ENCODE measurements at places on chromosomes 16 and 17.

GRCh38 chr17:57691939-57692338 lies 53.2 kb downstream of the CCDC182 start:
- H3K36me3 ChIP-seq: no peaks in the 10 kb centered on the region
- no peak overlapping the region for H3K27ac ChIP-seq
- no peak for DNase-seq
- H3K4me1 ChIP-seq: no peaks in the 10 kb centered on the region

DNA sequence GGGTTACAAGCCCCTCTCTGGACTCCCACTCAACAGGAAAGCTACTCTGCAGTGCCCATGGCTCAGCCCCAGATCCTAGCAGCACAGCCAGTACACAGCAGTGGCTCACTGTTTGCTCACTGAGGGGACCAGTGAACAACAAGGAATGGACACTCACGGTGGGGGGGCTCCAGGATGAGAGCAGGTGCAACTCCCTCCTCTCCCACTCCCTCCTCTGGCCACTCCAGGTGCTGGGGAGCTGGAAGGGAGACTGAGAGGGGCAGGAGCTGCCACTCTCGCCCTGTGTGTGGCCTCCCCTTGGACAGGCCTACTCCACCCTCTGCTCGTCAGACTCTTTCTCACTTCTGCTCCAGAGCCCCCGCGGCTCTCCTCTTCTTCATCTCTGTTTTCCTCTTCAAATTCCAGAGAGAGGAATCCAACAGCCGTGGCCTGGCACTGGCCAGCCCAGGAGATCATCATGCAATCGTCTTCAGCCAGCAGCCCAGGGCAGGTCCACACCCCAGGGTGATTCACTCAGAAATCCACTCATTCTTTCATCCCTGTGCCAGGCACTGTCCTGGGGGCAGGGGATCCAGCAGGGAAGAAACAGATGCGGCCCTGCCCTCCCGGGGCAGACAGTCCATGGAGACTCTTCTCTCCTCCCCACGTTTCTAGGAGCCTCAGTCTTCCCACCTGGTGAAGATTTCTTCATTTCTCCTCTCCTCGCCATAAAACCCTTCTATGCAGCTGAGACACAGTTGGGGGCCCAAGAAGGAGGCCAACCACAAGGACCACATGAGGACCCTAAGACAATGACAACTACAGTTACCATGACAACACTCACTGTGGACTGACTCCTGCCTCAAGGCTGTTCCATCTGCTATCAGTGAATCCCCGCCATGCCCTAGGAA lies 30.7 kb downstream of the CFAP20 start:
- no peaks in the 10 kb centered on the region for H3K4me1 ChIP-seq
- no peak for DNase-seq
- H3K27me3 ChIP-seq: no peaks in the 10 kb centered on the region
- no peak overlapping the region for H3K4me3 ChIP-seq
- no peaks in the 10 kb centered on the region for H3K36me3 ChIP-seq

- no peak overlapping the region for H3K4me3 ChIP-seq
- H3K27me3 ChIP-seq: no peaks in the 10 kb centered on the region
- no peaks in the 10 kb centered on the region for H3K36me3 ChIP-seq
- H3K4me1 ChIP-seq: peaks cover 3% of the 10 kb centered on the region
Observed at GRCh38 chr17:10713318-10713717, 15.9 kb downstream of the ADPRM start.

DNA sequence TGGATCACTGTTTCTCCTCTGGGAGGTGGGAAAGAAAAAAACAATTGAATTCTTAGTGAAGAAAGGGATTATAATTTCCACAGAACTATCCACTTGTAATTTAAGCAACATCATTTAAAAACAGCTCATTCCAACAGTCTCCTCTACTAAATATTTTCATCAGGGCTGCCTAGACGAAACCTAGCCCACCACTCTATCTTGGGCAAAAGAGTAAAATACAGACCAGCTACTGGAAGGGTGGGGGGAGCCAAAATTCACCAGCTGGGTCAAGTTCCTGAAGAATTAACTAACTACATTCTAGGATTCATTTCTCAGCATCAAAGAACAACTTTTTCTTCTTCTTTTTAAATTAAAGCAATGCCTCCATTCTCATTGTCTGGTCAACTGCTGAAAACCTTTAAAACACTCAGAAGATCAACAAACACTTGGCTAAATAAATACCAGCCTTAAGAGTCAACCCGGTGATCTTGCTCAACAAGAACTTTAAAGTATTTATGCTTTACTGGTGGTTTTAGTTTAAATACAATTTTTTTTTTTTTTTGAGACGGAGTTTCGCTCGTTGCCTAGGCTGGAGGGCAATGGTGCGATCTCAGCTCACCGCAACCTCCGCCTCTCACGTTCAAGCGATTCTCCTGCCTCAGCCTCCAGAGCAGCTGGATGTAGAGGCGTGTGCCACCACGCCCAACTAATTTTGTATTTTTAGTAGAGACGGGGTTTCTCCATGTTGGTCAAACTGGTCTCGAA lies 25.2 kb downstream of the KANSL1 start:
- no peak overlapping the region for H3K27ac ChIP-seq
- H3K36me3 ChIP-seq: no peaks in the 10 kb centered on the region
- H3K4me3 ChIP-seq: no peak overlapping the region
- no peak for DNase-seq
- H3K27me3 ChIP-seq: no peaks in the 10 kb centered on the region

DNA sequence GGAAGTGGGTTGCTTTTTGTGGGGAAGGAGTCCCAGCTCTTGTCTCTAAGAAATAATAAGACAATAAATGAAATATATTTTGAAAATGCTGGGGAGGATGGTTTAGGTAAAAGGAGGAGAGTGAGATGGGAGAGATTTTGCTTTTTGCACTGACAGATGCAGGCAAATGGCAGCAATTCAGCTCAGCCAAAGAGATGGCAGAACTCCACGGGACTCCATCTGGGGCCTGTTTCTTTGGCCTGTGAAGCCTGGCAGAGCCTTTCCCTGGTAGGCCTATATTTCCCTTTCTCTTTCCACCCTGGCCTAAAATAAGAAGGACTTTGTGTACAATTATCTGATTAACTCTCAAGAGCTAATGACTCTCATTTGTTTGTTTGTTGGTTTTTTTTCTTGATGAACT lies 1525.1 kb downstream of the CDH11 start:
- DNase-seq: no peak
- H3K36me3 ChIP-seq: no peaks in the 10 kb centered on the region
- no peak overlapping the region for H3K4me3 ChIP-seq
- H3K27ac ChIP-seq: no peak overlapping the region
- H3K4me1 ChIP-seq: no peaks in the 10 kb centered on the region

DNA sequence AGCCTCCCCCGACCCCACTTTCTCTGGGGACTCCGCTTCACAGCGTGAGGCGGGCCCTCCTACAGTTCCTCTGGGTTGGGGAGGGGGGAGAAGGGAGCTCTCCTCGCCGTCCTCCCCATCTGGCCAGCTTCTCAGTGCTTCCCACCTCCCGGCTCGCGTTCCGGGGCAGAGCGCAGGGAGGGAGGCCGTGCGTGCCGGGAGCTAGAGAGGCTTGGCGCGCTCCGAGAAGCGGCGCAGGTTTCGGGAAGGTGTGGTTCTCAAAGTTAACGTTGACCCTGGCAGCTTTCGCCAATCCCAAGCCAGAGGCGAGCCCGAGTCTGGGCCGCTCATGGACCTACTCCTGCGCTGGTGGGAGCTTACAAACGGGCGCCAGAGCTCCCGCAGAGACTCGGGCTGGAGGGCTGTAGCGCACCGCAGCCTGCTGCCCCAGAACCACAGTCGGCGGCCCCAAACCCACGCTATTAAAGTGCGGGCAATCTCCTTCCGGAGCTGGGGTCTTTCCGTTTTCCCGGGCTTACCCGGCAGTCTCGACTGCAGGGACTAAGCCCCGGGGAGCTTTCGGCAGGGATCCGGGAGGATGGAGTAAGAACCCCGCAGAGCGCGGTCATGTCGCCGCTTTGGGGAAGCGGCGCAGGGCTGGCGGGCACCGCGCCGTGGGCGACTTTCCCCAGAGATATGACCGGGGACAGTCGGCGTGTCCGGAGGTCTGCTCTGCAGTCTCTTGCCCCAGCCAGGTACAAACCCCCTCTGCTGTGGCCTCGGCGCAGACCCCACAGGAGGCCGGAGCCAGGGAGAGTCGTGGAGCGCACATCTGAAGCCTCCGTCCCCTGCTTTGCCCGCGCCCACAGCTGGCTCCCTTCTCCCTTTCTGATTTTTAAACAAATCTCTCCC lies 787 bp downstream of the CDH11 start:
- peaks cover 6% of the 10 kb centered on the region for H3K27me3 ChIP-seq
- H3K36me3 ChIP-seq: no peaks in the 10 kb centered on the region
- peaks cover 24% of the 10 kb centered on the region for H3K4me1 ChIP-seq
- DNase-seq: no peak

DNA sequence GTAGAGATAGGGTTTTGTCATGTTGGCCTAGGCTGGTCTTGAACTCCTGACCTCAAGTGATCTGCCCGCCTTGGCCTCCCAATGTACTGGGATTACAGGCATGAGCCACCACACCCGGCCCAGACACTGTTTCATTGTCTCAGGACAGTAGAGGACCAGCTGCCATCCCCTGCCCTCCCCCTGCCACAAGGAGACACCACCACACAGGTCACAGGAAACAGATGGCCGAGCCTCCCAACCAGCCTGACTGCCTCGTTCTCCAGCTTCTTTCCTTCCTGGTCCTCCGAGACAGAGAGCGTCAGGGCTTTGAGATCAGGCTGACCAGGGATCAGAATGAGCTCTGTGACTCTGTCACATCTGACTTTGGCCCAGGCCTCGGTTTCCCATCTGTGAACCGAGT lies 20.8 kb upstream of the RNPS1 start:
- no peaks in the 10 kb centered on the region for H3K27me3 ChIP-seq
- no peak overlapping the region for H3K4me3 ChIP-seq
- DNase-seq: no peak

- peak overlapping the region; percentile 96 for H3K27ac ChIP-seq
- H3K4me1 ChIP-seq: peaks cover 60% of the 10 kb centered on the region
- no peaks in the 10 kb centered on the region for H3K36me3 ChIP-seq
- DNase-seq: peak; percentile 44
- H3K27me3 ChIP-seq: no peaks in the 10 kb centered on the region
Observed at GRCh38 chr17:65559804-65560627, 1.4 kb downstream of the AXIN2 start.

- H3K27ac ChIP-seq: no peak overlapping the region
- H3K36me3 ChIP-seq: no peaks in the 10 kb centered on the region
- no peaks in the 10 kb centered on the region for H3K27me3 ChIP-seq
- DNase-seq: no peak
Observed at GRCh38 chr16:23952128-23952970, 116.6 kb downstream of the PRKCB start.

DNA sequence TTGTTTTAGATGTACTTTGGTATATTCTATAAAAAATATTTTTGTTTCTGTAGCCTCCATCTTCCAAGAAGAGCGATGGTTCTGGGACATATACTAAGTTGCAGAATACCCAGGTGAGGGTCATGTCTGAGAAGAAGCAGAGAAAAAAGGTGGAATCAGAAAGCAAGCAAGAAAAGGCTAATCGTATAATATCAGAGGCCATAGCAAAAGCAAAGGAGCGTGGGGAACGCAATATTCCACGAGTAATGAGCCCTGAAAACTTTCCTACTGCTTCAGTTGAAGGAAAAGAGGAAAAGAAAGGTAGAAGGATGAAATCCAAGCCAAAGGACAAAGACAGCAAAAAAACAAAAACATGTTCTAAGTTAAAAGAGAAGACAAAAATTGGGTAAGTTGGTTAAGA lies 154.6 kb downstream of the CHD9 start:
- no peaks in the 10 kb centered on the region for H3K36me3 ChIP-seq
- no peaks in the 10 kb centered on the region for H3K27me3 ChIP-seq
- DNase-seq: no peak
- no peak overlapping the region for H3K4me3 ChIP-seq
- H3K4me1 ChIP-seq: peaks cover 18% of the 10 kb centered on the region
- peak overlapping the region; percentile 28 for H3K27ac ChIP-seq

DNA sequence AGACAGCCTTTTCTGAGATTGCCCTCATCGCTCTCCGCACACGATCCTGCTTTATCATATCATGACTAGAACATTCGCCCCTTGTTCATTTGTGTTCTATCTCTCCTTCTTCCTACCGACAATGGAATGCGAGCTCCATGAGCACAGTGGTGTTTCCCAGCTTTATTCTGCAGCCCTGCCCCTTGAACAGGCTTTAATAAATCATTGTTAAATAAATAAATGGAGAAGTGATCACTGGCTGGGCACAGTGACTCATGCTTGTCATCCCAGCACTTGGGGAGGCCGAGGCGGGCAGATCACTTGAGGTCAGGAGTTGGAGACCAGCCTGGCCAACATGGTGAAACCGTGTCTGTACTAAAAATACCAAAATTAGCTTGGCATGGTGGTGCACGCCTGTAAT lies 1063.3 kb upstream of the EEF2KMT start:
- H3K27me3 ChIP-seq: no peaks in the 10 kb centered on the region
- DNase-seq: no peak
- no peaks in the 10 kb centered on the region for H3K4me1 ChIP-seq
- H3K27ac ChIP-seq: no peak overlapping the region

DNA sequence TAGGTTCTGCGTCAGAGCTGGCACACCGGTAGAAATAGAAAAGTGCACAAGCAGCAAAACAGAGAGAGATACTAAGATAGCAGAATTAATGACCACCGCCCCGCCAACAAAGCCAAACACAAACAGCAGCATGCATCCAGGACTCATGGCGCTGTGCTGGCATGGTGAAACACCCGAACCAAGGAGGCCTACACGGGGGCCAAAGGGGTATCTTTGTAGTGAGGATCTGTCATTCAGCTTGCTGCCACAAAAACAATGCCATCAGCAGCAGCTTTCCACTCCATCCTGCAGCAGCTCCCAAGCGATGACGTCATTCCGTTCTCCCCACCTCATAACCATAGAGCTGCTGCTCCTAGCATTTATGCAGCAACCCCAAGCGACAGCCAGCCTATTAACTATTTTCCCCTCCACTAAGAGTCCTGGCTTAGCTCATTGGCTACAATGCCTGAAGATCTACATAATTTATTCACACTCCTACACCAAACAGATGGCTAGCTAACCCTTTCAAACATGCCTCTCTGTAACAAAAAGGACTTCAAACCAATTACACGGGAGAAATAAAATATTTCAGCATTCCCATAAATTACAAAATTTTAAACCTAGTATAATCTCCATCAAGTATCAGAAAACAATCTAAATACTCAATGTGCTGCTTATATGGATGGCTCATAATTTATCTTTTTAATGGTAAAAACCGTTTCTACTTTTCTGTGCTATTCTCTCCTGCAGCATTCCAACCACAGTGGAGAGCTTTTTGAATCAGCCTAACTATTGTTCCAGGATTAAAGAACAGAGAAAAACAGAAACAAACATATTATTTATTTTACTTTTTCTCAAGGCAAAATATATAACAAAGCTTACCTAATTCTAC lies 73.9 kb downstream of the SPAG9 start:
- no peaks in the 10 kb centered on the region for H3K27me3 ChIP-seq
- H3K4me3 ChIP-seq: no peak overlapping the region
- no peaks in the 10 kb centered on the region for H3K36me3 ChIP-seq
- peak overlapping the region; percentile 68 for H3K27ac ChIP-seq

Data from body of pancreas (tissue), 4 donors.